Sigmoid colon (tissue), 7 donors: ENCODE measurements at places on chromosomes 13 and 19.

DNA sequence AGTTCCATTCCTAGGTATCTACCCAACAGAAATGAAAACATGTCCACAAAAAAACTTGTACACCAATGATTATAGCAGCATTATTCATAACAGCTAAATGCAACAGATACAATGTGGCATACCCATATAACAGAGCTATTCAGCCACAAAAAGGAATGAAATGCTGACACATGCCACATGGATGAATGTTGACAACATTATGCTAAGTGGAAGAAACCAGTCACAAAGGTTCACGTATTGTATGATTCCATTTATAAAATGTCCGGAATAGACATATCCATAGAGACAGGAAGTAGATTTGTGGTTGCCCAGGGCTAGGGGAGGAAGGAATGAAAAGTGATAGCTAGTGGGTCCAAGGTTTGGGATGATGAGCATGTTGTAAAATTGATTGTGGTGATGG is 10.8 kb downstream of the CRYL1 start:
- no peak overlapping the region for H3K4me3 ChIP-seq
- H3K4me1 ChIP-seq: no peaks in the 10 kb centered on the region
- H3K27ac ChIP-seq: no peak overlapping the region
- H3K27me3 ChIP-seq: no peaks in the 10 kb centered on the region

- H3K27me3 ChIP-seq: no peaks in the 10 kb centered on the region
- H3K27ac ChIP-seq: no peak overlapping the region
- H3K36me3 ChIP-seq: no peaks in the 10 kb centered on the region
- H3K4me1 ChIP-seq: no peaks in the 10 kb centered on the region
- no peak overlapping the region for H3K4me3 ChIP-seq
Measured at GRCh38 chr13:22232186-22232585, 561.3 kb downstream of the FGF9 start.

GRCh38 chr13:48448959-48449614 is 36.2 kb upstream of the LPAR6 start:
- H3K4me1 ChIP-seq: peaks cover 6% of the 10 kb centered on the region
- H3K27me3 ChIP-seq: no peaks in the 10 kb centered on the region
- no peak overlapping the region for H3K4me3 ChIP-seq
- no peak for DNase-seq

DNA sequence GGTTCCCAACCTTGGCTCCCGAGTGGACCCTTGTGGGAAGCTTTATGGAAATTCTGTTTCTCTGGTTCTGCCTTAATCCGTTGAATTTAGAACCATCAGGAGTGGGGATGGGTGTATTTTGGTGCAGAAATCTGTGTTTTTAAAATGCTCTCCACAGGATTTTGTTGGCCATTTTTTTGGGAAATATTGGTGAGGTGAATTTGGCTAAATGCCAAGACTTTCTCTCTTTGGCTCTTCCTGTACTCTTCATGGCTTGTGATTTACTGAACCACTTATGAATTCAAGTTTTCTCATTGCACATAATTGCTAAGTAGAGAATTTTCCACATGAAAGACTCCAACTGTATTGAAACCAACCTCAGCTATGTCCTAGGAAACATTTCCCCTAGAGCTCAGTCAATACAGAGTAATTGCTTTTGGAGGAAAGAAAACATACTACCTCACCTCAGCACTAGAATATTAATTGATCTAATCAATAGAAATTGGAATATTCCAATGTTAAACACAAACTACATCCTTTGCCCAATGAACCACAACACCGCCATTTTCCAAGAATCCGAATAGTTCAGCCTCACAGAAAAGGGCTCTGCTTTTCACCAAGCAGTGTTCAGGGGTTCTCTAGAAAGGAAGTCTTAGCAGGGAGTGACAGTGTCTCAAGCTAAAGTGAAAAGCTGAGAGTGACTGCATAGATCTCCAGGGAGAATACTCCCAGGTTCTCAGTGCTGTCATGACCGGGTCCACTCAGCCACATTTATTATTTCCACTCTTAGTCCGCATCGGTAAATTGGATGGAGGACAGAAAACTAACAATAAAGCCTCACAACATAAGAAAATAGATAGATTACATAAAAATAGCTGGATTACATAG is 60.3 kb downstream of the ERCC5 start:
- H3K36me3 ChIP-seq: no peaks in the 10 kb centered on the region
- DNase-seq: no peak
- H3K4me1 ChIP-seq: no peaks in the 10 kb centered on the region
- H3K4me3 ChIP-seq: no peak overlapping the region
- H3K27ac ChIP-seq: no peak overlapping the region
